Subcutaneous adipose tissue (tissue), 4 donors: ENCODE measurements at places on chromosomes 11 and 22. TPM values are rescaled to one million over a fixed set of nuclear protein-coding genes. Genes with fewer than 3 reads are reported as not detected.

Gene CBLIF
- total RNA-seq: not detected

Gene TMEM45B
- not detected for total RNA-seq

Gene OR5B21
- total RNA-seq: not detected

Gene TMEM151A
- total RNA-seq: not detected

Gene AQP11
- 0.49 TPM for total RNA-seq

Gene OR51E2
- 0.33 TPM for total RNA-seq
